ENCODE measurements at places on chromosomes 16 and 17. TPM values are rescaled to one million over a fixed set of nuclear protein-coding genes. Genes with fewer than 3 reads are reported as not detected.

TMIGD1 gene
- not detected for total RNA-seq

MYH2 gene
- not detected for total RNA-seq

GRCh38 chr17:50476545-50477315 is 1.9 kb upstream of the RSAD1 start:
- peak; percentile 78 for DNase-seq

DNA sequence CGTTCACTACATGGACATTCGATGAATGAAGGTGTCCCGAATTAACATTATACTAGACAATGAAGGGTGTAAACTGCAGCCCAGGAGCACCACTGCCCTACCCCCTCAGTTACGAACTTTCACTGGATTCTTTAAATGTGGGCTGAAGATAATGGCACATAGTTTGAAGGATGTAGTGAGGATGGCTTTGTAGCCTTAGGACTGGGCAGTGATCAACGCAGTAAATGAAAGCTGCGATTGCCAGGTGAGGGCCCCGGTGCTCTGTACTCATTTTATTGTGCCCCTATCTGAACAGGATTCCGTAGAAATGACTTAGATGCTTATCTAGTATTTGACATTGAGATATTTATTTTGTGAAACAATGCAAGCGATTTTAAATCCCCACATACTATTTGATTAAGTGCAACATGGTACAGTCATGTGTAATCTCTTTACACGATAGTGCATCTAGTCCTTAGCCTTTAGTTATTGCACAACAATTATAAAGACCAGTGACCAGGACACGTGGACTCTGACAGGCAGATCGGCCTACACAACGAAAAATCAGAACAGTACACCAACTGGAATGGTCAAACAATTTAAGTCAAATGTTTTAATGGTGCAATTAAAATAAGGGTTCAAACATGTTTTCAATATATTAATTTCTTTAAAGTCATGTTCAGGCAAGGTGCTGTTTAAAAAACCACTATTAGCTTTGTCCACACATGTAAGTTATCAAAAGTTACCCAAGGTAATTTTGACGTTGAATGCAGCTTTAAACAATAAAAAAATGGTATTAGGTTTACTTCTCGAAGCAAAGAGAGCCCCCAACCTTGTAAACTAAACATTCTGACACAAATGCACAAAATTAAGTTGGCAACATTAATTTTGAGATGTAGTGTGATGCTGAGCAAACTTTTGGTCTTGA is 17.4 kb upstream of the ERN1 start:
- peak; percentile 43 for DNase-seq

PRDM7 gene
- not detected for total RNA-seq

PAGR1 gene
- 78.4 TPM for total RNA-seq

GRCh38 chr16:68117884-68118283 is 32.7 kb downstream of the NFATC3 start:
- no peak for DNase-seq

- DNase-seq, result no peak
Observed at GRCh38 chr17:55451203-55451641, 29.6 kb upstream of the MMD start.

- no peak for DNase-seq
Observed at GRCh38 chr16:11064202-11064540, 119.8 kb downstream of the CLEC16A start.

GRCh38 chr16:24165273-24165672 is 90.9 kb upstream of the CACNG3 start:
- no peak for DNase-seq

DNA sequence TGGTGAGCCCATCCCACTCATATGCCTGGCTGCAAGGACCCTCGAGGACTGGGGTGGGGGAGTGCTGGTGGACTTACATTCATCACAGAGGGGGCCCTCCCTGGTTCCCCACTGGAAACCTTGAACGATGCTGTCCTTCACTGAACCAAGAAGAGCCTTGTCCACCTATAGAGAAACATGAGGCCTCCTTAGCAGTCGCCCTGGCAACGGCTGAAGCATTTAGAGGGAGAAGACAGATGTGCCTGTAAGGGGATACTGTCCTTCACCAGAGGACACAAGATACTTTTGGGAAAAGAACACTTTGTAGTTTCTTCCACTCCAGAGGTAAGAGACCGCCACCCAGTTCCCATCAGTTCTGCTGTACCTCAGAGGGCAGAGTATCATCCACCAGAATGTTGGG is 6.5 kb downstream of the HIGD1B start:
- DNase-seq, result no peak

DNA sequence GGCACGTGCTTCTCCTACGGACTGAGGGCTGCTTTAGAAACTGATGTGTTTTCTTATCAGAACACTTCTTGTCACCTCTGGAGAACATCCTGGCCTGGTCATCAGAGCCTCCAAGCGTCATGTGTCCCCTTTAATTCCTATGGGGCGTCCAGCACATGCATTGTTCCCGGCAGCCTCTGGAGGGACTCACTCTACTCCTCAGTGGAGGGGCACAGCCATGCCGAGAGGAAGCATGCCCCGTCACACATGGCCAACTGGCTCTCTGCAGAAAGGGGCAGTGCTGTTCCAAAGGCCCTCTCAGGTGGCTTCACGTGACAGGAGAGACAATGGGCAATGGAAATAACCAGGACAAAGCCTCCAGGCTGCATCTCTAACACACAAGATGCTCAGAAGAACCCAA is 31.8 kb downstream of the CDRT15L2 start:
- no peak for DNase-seq

DNA sequence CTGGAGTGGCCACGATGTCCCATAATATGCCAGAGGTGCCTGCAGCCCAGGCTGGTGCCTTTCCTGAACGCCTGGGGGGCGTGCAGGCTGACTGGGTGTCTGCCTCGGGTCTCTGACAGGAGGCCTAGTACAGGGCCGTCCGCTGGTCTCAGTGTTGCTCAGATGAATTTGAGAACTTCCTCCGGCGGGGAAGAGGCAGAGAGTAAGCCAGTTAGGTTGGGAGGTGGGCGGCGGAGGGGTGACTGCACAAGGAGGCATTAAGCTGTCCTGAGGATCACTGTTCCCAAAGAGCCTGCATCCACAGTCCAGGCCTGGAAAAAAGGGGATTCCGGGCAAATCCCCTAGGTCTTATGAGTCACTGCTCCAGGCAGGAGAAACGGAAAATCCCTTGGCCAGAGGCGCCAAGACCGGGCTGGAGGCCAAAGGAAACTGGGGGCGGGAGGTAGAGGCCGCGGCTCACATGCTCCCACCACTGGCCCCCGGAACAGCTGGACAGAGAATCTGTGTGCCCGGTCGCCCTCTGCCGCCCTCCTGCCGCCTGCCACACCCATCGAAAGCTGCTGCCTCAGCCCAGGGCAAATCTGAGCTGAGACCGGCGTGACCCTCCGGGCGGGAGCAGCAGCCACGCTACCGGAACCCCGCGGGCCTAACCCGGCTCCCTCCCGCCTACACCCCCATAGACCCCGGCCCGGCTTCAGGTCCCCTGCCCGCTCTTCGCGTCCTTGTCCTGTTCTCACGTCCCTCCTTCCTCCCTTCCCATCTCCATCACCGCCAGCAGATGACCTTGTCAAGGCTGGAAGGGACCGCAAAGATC is 1.2 kb downstream of the TRIM47 start:
- DNase-seq, result peak; percentile 58

- peak; percentile 45 for DNase-seq
Observed at GRCh38 chr17:78676412-78677302, 99.5 kb upstream of the DNAH17 start.

GRCh38 chr16:81443688-81444447 is 740 bp upstream of the CMIP start:
- DNase-seq, result peak; percentile 49

- no peak for DNase-seq
Observed at GRCh38 chr17:28773736-28774135, 29.9 kb downstream of the TRAF4 start.

GRCh38 chr17:74959826-74960515 is 12.6 kb downstream of the HID1 start:
- peak; percentile 31 for DNase-seq

GRCh38 chr16:80274576-80275191 is 266.1 kb upstream of the DYNLRB2 start:
- no peak for DNase-seq

- no peak for DNase-seq
Observed at GRCh38 chr17:16909472-16910246, 62.3 kb downstream of the TNFRSF13B start.

DNA sequence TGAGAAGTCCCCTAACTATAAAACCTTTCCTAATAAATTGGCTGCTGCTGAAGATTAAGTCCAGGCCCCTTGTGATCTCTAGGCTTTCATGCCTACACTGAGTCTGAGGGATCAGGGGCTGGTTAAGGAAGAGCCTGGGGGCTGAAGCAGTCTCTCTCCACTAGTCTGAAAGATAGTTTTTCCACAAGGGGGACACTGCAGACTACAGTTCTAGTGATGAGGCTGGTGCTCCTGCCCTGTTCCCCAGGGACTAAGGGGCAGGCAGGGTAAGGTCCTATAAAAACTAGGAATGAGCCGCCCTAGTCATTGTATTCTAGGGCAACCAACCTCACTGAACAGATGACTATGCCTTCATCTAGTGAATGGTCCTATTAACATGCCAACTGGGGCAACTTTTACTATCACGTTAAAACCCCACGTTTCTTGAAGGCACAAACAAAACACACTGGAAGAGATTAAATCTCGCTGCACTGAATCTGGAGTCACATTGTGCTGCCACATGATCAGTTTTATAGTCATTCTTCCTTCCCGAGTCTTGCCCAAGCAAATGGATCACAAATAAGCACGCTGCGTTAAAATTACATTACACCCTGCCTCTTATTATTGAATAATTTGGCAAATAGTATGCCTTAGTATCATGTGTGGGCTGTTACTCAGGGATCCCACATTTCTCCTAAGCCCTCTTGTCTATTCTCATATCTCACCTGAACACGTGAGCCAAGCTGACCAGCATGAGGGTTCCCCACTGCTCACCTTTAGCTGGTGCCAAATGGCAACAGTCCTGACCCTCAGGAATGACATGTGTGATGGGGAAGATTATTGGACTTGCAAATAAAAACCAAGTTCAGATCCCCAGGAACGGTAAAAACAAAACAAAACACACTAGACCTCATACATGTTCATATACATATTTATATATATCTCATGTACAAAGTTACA is 95.4 kb upstream of the TOB1 start:
- DNase-seq, result peak; percentile 91

DNA sequence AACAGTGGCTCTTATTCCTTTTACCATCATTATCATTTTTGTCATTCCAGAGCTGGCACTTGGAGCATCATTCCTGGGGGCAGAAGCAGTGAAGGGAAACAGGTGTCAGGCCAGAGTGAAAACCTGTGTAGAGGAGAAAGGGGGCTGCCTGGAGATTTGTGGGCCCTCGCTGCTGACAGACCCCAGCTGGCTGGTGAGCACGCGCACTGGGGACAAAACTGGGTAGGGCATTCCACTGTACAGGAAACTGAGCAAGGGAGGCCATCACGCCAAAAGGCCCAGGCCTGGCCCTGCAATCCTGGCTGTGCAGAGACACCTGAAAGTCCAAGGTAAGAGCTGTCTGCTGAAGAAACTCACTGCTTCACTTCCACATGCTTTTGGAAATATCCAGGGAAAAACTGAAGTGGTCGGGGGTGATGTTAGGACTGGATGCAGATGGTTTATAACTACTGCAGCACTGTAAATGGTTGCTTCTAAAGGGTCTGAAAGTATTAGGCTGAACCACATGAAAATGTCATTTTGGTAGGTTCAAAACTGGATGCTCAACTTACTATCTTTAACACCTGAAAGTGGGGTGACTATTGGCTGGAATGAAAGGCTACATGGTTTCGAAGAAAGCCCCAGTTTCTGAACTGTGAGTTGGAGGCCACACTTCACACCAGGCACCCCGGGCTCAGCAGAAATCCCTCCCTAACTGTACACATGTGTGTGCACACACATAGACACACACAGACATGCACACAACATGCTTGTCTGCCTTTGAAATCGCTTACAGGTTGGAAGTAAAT is 225.0 kb downstream of the C16orf78 start:
- no peak for DNase-seq

GRCh38 chr17:70104791-70105523 is 29.9 kb downstream of the KCNJ16 start:
- peak; percentile 19 for DNase-seq

- DNase-seq, result no peak
Observed at GRCh38 chr16:87465306-87465705, 27.5 kb downstream of the ZCCHC14 start.

DNA sequence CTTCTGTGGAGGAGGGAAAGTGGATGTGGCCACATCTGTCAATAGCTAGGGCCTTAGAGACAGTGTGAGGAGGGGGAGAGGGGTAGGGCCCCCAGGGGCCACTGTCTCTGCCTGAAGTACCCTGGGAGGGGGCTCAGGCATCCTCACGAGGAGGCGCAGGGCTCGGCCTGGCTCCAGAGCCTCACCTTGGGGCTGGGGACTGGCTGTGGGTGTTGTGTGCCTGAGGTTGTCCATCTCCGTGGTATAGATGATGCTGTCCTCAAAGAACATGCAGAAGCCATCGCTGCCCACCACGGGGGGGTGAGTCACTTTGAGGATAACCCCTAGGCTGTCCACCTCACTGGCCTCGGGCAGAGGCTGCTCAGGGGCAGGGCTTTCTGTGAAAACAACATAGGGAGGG is 12.1 kb downstream of the PLEKHG4 start:
- DNase-seq, result no peak

- DNase-seq, result no peak
Observed at GRCh38 chr16:61678182-61678581, 358.1 kb downstream of the CDH8 start.

- peak; percentile 66 for DNase-seq
Observed at GRCh38 chr16:19907161-19907992, 22.7 kb upstream of the GPRC5B start.

DNA sequence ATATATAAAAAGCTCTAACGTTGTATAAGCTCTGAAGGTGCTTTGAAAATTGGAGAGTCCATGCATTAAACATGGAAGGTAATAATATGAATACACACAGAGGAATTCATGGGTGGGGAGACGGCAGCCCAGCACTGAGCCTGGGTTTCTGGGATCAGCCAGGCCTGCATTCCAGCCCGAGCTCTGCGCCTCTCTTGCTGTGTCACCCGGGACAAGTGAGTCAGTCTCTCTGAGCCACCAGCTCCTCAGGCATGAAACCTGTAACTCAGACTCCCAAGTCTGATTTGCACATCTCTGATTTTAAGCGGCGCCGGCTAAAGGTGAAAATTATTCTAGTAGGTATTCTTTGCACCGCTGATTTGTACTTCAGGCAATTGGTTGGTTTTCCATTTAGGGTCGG is 238.8 kb downstream of the MRTFB start:
- no peak for DNase-seq

DNA sequence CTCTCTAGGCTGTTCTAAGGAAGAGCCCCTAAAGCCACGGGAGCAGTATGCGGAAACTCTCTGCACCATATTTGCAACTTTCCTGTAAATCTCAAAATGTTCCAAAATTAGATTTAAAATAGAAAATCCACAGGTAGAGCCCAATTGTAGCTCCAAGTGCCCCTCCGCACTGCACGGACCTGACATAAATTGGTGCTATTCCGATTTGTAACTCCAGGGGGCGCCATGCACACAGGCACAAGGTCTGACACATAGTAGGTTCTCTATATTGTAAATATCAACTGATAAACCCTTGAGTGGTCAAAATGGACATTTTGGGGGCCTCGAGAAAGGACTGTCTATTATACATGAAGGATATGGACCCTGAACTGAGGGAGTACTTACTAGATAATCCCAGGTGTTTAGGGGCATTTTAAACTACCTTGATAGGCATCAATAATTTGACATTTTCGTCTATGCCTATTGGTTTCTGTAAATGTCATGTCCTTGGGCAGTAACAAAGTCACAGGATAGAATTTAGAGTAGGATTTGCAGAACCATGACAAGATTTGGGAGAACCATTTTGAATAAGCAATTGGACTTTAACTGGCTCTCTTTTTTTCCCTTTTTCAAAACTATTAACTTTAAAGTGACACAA is 36.6 kb upstream of the TMEM132E start:
- DNase-seq, result peak; percentile 62
